ENCODE measurements at places on chromosomes 12 and 14. TPM values are rescaled to one million over a fixed set of nuclear protein-coding genes. Genes with fewer than 3 reads are reported as not detected.
A peak's percentile ranks its signal among the peaks of the same experiment; 100 is the strongest.

TAS2R9 gene
- not detected for total RNA-seq

OR4K5 gene
- total RNA-seq, result not detected

SLC7A7 gene
- 27.3 TPM for total RNA-seq

TEX22 gene
- 0.41 TPM for total RNA-seq

FRMD6 gene
- 1.5 TPM for total RNA-seq

ACSM4 gene
- not detected for total RNA-seq

ESRRB gene
- total RNA-seq, result not detected

DHH gene
- 0.06 TPM for total RNA-seq

KRT72 gene
- total RNA-seq, result not detected

VASH1 gene
- 8.6 TPM for total RNA-seq

HSPA2 gene
- total RNA-seq, result not detected

RTN1 gene
- not detected for total RNA-seq

MORN3 gene
- 0.41 TPM for total RNA-seq

CMTM5 gene
- not detected for total RNA-seq

ARHGDIB gene
- total RNA-seq, result not detected

PRPH gene
- total RNA-seq, result 2.2 TPM

DNA sequence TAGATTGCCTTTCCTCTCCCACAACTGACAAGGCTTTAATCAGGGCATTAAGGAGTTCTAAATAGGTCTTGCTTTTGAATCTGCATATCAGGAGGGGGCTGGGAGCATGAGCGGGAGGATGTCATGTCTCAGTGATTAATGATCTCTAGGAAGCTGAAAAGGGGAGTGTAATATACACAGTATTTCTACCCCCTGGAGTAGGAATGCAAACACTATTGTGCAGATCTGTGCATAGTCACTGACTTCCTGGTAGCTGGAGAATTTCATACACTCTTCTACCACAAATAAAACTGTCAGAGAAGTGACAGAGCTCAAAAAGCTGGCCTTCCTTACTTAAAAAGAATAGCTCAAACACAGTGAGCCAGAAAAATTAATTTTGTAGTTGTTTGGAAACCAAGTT, 65.8 kb downstream of the RIC8B start:
- no peak for DNase-seq

DNA sequence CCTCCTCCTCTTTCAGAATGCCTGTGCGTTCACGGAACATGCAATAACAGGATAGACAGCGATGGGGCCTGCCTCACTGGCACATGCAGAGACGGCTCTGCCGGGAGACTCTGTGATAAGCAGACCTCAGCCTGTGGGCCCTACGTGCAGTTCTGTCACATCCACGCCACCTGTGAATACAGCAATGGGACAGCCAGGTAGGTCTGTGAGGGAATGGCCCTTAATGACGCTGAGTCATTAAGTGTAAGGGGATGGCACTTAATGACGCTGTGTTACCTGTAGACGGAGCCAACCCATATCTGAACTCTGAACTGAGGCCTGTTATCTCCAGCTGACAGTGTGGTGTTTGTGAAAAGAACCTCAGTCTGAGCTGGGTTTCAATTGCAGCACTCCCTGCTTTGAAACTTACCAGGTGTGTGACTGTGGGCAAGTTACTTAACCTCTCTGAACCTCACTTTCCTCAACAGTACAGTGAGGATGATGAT, 86.9 kb downstream of the STAB2 start:
- no peak for DNase-seq

DNA sequence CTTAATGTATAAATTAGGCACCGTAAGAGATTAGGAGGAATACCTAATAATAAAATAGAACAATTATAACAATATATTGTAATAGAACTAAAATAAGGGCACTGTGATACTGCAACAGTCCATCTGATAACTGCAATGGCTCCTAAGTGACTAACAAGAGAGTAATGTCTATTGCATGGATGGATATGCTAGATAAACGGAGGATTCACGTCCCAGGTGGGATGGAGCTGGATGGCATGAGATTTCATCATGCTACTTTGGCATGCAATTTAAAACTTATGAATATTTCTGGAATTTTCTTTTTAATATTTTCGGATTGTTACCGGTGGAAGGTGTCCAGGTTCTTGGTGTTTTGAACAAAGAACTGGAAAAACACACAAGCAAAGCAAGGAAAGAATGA, 2.2 kb upstream of the TMEM19 start:
- no peak for DNase-seq

DNA sequence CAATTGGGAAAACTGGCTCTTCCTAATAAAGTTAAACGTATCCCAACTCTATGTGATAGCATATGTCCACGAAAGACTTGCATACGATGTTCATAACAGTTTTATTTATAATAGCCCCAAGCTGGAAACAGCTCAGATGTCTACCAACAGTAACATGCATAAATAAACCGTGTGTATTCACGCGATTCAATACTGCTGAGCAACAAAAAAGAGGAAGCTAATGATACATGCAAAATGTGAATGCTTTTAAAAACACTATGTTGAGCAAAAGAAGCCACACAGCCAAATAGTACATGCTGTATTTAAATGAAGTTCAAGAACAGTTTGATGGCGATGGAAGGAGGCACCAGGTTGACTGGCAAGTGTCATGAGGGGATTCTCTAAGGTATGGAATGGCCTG, 55.7 kb downstream of the TRIM9 start:
- no peak for DNase-seq

GRCh38 chr14:98966475-98967162, 305.4 kb downstream of the BCL11B start:
- DNase-seq, result no peak

DNA sequence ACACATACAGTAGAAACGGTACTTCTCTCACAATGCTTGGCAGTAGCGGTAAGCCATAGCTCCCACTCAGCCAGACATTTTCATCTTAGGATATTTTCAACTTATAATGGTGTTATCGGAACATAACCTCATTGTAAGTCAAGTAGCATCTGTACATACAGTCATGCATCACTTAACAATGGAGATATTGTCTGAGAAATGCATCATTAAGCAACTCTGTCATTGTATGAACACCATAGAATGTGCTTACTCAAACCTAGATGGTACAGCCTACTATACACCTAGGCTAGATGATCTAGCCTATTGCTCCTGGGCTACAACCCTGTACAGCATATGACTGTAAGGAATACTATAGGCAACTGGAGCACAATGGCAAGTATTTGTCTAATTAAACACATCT, 40.8 kb downstream of the RPS6KA5 start:
- DNase-seq, result no peak

GRCh38 chr12:3651585-3652424, 101.1 kb downstream of the CRACR2A start:
- DNase-seq, result no peak

DNA sequence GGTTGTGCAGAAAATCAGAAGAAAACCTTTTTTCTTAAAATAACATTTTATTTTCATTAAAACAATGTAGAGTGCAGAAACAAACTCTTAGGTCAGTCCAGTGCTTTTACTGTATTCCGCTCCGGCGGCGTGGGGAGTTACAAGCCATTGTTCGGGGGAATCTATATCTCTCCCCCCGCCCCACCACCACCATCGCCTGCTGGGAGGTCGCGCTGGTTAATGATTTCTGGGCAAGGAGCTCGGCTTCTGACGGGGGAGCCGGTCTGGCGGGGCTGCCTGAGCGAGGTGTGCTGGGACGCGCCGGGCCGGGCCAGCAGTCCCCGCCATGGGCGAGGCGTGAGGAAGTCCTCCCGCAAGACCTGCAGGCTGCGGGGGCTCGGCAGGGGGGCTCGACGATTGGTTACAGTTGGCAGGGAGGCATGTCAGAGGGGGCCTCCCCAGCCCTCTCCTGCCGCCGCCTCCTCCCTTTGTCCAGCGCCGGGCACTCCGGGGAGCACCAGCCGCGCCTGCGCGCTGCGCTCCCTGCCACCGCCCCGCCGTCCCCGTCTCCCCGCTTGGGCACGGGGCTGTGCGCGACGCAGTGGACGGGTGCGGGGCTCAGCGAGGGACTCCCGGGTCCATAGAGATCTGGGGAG, 1.0 kb upstream of the DUSP6 start:
- DNase-seq, result peak; percentile 50

DNA sequence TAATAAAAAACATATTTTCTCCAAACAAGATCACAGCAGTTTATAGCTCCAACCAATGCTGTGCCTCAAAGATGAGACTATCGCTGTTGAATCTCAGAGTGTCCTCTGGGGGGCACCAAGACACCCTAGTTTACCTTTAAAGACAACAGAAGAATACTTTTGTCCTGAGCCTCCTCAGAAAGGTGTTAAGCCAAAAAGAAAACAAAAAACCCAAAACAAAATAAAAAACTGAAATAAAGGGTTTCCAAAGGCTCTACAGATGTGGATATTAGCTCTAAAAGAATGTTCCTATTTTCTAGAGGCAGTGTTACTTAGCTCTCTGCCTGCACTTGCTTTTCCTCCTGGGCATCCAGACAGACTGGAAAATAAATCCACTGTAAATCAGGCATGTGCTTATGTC, 86.9 kb upstream of the TTC7B start:
- DNase-seq, result peak; percentile 87

DNA sequence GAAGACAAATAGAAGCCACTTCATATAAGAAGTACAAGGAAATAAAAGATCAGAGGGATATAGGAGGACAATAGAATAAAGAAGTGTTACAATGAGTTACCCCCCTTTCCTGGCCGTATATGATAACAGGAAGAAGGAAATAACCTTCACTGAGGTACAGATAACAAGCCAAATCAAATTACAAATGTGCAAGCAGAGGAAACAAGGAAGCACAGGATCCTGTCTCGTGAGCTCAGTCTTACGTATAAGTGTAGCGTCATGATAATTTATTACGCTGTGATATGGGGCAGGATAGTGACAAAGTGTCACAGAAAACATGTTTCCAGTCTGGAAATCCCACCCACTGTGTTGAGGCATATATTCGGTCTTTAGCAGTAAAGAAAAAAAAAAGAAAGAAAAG, 26.5 kb downstream of the CRACR2A start:
- DNase-seq, result no peak

GRCh38 chr14:76007852-76008251, 22.3 kb downstream of the IFT43 start:
- no peak for DNase-seq

GRCh38 chr14:104707608-104708595, 16.1 kb upstream of the ADSS1 start:
- DNase-seq, result no peak

GRCh38 chr14:53875324-53875897, 81.2 kb downstream of the BMP4 start:
- no peak for DNase-seq

DNA sequence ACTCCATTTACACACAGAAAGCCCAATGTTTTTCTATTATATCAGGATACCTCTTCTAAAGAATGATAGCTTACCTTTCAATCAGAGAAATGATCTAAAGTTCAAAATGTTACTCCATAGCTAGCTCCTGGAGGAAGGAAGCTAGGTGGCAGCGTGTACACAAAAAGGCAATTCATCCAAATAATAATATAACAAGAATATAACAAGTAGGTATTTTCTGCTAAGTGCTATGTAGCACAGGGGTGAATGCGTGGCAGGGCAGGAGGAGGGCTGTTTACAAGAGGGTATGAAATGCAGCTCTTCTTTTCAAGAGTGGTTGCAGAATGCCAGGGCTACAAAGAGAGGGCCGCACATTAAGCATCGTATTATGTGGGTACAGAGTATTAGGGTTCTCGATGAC, 663 bp upstream of the SNAPC1 start:
- DNase-seq, result no peak

DNA sequence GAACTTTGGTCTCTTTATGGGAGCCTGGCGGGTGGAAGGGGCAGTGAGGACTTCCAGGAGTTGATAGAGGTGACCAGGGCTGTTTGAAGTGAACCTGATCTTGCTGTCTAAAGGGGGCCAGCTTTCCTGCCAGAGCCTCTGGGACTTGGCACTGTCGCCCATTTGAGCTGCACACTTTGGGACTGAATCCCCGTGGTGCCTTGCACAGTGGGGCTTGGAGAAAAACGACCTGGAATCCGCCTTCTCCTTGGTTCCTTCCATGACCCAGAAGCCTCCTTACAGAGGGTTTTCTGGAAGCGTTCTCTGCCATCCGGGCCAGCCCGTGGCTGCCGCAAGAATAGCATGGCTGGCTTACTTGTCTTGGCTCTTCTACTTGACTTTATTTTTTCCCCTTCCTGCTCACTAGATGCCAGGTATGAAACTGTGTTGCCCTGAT, 2.0 kb downstream of the RFLNA start:
- peak; percentile 41 for DNase-seq

- no peak for DNase-seq
These were observed 69.3 kb downstream of the ETV6 start for GRCh38 chr12:11718768-11719253.

- no peak for DNase-seq
These were observed 118.2 kb upstream of the GSC start for GRCh38 chr14:94888121-94888520.

GRCh38 chr12:611721-612120, 51.5 kb downstream of the NINJ2 start:
- no peak for DNase-seq

DNA sequence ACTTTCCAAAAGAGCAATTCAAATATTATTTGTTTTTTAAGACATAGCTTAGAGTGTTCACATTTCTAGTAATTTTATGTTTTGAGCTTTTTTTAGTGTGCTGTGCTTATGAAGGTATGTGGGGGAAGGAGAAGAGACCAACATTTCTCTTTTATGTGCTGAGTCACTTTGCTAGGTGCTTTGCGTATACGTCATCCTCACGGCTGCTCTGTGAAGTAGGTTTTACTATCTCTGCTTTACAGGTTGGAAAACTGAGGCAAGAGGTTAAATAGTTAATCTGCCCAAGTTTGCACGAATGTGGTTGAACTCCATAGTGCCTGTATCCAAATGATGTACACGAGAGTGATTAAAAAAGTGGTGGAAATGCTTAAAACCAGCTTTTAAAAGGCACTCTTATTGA, 75.9 kb downstream of the AEBP2 start:
- no peak for DNase-seq

DNA sequence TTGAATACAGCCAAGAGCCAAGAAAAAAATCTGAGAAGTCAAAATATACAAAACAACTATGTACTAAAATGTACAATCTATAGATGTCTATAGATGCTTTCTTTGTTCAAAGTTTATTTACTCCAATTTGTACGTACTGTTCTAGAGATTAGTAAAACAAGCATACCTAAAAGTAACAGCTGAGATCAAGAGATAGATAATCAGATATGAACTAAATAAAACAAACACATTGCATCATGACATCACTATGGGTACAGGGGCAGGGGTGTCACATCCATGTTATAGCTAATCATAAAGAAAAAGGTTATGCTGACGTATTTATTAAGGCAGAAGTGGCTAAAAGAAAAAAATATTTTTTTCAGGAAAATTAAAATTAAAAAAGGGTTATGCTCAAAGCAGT, 72.0 kb upstream of the BBS10 start:
- DNase-seq, result no peak

GRCh38 chr12:1918081-1918883, at the start of gene CACNA2D4:
CACNA2D4 (minus strand) TSS chr12:1918652; CDS start chr12:1918473, 179 bp downstream.
- no peak for DNase-seq

- DNase-seq, result no peak
These were observed 34.2 kb upstream of the PLBD1 start for GRCh38 chr12:14601692-14602478.

DNA sequence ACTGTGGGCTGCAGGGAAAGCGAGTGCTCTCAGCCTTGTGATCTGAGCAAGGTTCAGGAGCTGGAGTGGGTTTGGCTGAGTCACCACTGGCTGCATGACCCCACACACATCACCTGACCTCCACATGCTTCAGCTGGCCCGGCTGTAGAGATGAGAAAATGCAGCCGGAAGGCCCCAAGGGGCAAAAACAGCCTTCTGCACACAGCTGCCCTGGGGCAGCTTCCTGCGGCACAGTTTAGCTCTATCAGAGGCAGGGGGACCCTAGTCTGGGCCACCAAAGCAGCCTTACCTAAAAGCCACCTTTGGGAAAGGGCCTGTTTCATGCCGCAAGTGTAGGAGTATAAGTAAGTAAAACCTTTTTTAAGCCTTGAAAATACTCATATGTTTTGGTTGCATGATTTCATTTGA, 123.3 kb downstream of the SSPN start:
- no peak for DNase-seq

All from G401 (cell line).